ENCODE measurements at places on chromosomes 5 and 9.

GRCh38 chr9:125922854-125923253 lies 175.7 kb downstream of the PBX3 start:
- no peak for DNase-seq

- DNase-seq: no peak
Observed at GRCh38 chr5:14497311-14497710, 84.3 kb upstream of the OTULINL start.

- DNase-seq: no peak
Observed at GRCh38 chr5:123119334-123119986, 30.4 kb downstream of the PRDM6 start.

GRCh38 chr9:79447308-79447605 lies 124.5 kb upstream of the TLE4 start:
- DNase-seq: no peak

- DNase-seq: no peak
Observed at GRCh38 chr5:7415123-7415522, 19.2 kb downstream of the ADCY2 start.

GRCh38 chr5:26662806-26663360 lies 375.5 kb downstream of the CDH9 start:
- DNase-seq: no peak

- DNase-seq: no peak
Observed at GRCh38 chr9:114406441-114406840, 18.7 kb upstream of the AKNA start.

DNA sequence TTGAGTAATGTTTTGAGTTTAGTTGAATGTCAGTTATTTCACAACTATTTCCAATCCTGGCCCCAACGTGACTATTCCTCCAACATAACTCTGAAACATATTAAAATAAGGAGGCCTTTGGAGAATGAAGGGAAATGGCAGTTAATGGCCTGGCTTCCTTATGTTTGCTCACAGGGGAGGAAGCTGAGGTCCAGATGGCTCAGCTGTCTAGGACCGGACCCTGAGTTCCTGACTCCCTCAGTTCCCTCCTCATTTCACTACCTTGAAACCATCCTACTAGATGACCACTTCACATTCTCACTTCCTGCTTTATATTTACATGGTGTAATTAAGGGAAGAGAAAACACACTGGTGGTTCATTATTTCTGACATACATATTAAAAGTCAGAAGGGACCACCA lies 6.6 kb downstream of the OTULINL start:
- no peak for DNase-seq

GRCh38 chr5:138712791-138713190 lies 40.4 kb upstream of the CTNNA1 start:
- DNase-seq: no peak

DNA sequence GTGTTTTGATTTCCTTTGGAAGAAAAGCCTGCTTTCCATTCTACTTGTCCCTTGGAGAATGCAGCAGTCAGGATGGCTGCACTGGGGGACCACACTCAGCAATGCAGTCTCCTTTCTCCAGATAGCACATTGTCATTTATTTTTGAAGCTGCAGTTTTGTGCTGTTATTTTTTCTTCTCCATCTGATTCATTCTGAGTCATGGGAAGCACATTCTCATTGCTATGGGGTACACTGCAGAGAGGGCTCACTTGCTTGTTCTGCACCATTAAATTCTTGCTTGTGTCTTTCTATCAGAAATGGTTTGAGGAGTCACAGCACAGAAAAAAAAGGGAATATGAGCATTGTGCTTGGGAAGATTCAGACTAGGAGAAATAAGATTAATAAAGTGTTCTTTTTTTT lies 39.7 kb upstream of the POC5 start:
- no peak for DNase-seq

- DNase-seq: no peak
Observed at GRCh38 chr5:55853818-55854217, 2.7 kb downstream of the IL31RA start.

Data from CD4-positive, alpha-beta T cell treated with Interleukin-15 for 4 hours (primary cell).